ENCODE measurements at places on chromosomes 16 and 17. TPM values are rescaled to one million over a fixed set of nuclear protein-coding genes. Genes with fewer than 3 reads are reported as not detected.

Gene MAP2K6
- total RNA-seq, result 16.3 TPM

GRCh38 chr16:84687715-84688114 lies 12.1 kb upstream of the USP10 start:
- H3K4me3 ChIP-seq, result no peak overlapping the region
- no peak for DNase-seq
- peaks cover 6% of the 10 kb centered on the region for H3K4me1 ChIP-seq
- H3K27ac ChIP-seq, result no peak overlapping the region
- peaks cover 2% of the 10 kb centered on the region for H3K36me3 ChIP-seq

GRCh38 chr16:21704733-21705132 lies 41.0 kb downstream of the OTOA start:
- no peak overlapping the region for H3K4me3 ChIP-seq
- no peak overlapping the region for H3K27ac ChIP-seq
- no peak for DNase-seq
- peaks cover 6% of the 10 kb centered on the region for H3K27me3 ChIP-seq
- H3K4me1 ChIP-seq, result peaks cover 4% of the 10 kb centered on the region
- no peaks in the 10 kb centered on the region for H3K36me3 ChIP-seq

DNA sequence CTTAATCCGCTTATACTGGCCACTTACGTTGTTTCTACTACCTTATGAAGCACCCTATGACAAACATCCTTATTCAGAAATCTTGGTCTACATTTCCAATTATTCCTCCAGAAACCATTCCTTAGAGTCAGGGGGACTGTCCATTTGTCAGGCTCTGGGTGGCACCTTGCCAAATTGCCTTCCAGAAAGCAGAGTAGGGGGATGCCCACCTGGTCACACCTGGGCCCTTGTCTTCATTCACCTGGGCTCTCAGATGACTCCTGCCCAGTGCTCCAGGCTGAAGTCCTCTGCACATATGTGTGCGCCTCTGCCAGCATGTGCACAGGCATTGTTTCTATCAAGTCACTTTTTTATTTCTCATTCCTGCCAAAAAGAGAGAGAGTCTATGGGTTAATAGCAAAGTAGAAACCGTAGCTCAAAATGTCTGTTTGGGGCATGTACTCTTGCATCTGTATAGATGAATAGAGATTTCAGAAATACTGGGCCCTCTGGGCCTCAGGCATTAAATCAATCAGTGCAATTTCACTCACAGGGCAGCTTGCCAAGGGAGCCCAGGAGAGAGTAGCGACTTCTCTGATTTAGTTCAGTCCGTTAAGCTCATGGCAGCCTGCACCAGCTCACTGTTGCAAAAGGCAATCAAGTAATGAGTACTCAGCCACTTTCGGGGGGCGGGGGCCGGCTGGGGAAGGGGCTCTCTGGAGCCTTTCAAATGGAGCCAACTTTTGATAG lies 104.7 kb downstream of the SOCS1 start:
- H3K4me1 ChIP-seq, result peaks cover 10% of the 10 kb centered on the region
- H3K36me3 ChIP-seq, result no peaks in the 10 kb centered on the region
- no peak overlapping the region for H3K4me3 ChIP-seq
- H3K27me3 ChIP-seq, result no peaks in the 10 kb centered on the region
- DNase-seq, result no peak

DNA sequence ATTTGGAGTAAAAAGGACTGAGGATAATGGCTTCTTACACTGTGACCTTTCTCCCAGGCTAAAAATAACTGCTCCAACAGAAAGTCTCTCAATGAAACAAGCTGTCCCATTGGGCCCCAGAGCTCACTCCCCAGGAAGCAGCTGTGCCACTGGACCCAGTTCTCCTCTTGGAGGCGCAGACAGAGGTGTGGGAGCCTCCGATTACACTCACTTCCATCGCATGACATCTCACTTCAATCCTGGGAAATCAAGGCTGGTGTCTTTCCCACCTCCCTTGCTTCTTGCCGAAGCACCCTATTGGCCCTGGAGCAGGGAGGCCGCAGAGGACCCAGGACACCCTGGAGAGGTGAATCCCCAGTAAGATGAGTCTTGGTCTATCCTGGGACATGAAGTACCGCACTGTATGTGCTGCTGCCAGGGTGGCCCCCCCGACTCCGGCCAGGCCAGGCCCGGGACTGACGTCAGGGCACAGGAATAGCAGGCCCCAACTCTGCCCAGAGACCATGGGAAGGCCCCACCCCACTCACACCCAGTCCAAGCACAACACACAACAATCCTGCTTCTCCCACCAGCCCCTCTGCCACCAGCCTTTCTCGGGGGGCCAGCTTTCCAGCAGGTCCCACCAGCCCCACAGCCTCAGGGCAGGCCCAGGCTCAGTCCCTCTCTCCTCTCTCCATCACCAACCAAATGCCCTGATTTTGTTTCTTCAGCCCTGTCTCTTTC lies 29.5 kb downstream of the SRL start:
- no peak overlapping the region for H3K27ac ChIP-seq
- H3K4me3 ChIP-seq, result no peak overlapping the region
- H3K4me1 ChIP-seq, result peaks cover 7% of the 10 kb centered on the region
- DNase-seq, result no peak
- no peaks in the 10 kb centered on the region for H3K36me3 ChIP-seq
- H3K27me3 ChIP-seq, result peaks cover 7% of the 10 kb centered on the region
